ENCODE measurements at places on chromosomes 7 and 10.

- DNase-seq, result no peak
Measured at GRCh38 chr10:94889123-94889522, 49.3 kb upstream of the CYP2C9 start.

- DNase-seq, result no peak
Measured at GRCh38 chr7:93964813-93965212, 39.3 kb downstream of the BET1 start.

DNA sequence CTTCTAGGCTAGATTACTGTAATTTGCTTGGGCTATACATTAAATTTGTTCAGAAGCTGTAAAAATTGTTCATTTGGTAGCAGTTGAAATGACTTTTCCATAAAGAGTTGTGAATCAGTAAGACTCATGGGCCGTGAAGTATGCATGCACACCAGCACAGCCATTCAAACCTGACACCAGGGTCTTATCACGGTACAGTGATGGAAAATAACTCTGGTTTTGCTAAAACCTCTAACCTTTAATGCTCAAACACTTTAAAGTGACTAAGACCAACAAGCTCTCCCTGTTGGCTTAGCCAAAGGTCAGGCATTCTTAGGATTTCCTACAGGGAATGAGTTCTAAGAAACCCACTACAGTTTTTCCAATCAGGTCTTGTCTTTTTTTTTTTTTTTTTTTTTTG lies 11.5 kb downstream of the ARL3 start:
- no peak for DNase-seq

DNA sequence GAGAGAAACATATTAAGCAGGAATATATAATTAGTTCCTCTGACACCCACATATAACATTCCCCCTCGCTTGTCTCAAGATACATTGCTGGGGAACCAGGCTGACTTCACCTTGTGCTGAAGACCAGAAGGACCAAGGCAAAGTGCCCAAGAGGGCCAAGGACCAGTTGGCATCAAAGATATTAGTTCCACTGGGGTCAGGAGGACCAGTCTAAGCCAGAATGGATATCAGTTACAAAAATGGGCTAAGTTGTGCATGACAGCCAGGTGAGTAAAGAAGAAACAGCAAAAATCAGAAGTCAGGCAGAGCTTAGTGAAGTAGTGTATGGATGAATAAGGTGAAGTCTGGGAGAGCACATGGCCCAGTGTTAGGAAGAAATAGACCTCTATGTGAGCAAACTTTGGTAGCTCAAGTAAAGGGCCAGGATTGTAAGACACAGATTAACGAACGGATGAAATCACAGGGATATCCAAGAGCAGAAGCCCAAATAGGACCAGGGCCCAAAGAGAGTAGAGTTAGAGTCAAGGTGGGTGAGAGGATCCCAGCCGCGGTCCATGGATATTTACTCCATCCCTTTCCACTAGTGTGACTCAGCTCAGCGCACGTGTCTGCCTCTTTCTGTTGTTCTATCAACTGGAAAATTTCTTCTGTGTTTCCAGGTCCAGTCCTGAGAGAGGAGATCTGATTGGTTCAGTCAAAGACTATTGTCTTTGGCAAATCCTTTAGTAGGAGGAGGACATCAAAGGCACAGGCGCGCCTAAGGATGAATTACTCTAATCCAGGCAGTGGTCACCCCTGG lies 5.0 kb downstream of the CALD1 start:
- peak; percentile 46 for DNase-seq

DNA sequence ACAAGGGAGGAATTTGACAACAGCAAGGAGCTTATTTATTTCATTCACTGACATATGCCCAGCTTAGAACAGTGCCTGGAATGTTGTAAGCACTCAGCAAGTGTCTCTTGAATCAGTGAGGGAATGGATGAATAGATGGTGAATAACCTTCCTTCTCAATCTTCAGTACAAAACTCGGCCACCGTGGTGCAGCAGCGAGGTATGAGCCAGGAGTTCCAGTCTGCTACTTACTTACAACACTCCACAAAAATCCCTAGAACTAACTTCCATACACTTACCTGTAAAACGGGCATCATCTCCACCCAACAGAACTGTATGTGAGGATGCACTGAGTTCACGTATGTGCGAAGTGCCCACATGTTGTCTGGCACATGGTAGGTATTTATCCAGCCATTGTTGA lies 237.4 kb downstream of the WDR11 start:
- DNase-seq, result peak; percentile 65

GRCh38 chr7:140559410-140559809 lies 80.1 kb upstream of the MKRN1 start:
- DNase-seq, result no peak

- DNase-seq, result no peak
Measured at GRCh38 chr10:86730227-86730626, 26.2 kb upstream of the BMPR1A start.

GRCh38 chr7:155706376-155706775 lies 61.9 kb downstream of the RBM33 start:
- no peak for DNase-seq

DNA sequence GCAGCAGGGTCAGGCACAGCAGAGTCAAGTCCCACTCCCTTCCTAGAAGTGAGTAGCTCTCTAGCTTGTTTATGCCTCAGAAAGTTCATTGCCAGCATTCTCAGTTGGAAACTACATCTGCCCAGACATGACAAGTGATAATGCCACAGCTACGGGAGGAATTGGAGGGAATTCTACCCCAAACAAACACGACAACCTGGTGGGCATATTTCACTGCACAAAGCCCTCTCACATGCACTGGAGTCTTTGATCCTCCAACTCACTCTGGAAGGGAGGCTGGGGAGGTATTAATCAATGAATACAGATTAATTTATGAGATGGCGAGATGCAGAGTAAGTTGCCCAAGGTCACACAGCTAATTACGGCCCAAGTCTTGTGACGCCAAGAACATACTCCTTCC lies 126.0 kb upstream of the MGMT start:
- no peak for DNase-seq

DNA sequence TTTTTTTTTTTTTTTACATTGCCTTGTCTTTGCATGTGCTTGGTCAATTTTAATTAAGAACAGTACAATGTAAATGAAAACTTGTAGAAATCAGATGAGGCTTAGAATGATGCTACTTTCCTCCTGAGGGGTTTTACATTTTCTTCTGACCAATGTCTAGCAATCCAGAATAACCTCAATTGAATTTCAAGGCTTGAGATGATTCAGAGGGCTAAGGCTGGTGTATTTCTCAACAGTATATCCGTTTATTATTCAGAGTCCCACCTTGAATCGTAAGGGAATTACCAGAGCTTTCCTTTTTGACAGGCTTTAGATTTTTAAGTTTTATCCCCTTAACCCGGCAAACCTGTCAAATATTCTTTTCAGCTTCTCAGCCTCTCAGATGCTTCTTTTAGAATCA lies 231.2 kb upstream of the STK17A start:
- no peak for DNase-seq

GRCh38 chr7:5279734-5280133 lies 3.0 kb upstream of the SLC29A4 start:
- DNase-seq, result no peak

DNA sequence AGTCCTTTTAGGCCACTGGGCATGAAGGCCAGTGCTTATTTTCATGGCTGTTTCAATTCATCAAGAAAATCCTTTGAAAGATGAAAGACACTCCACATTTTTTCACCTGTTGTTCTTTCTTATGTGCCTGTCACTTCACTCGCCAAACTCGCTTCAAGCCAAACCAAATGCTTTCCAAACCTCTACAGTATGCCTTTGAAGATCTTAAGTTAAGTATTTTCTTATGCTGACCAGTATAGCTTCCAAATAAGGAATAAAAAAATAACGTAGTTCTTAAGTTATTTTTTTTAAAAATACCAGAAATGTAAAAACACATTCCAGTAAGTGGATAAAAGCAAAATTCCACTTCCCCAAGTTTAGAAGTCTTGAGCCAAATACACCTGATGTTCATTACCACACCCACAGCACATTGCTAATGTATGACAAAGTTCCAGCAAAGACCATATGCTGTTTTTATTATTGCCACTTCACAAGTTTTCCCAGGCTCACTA lies 186.1 kb downstream of the MTERF1 start:
- no peak for DNase-seq

GRCh38 chr7:94266238-94266644 lies 128.5 kb upstream of the COL1A2 start:
- no peak for DNase-seq

GRCh38 chr7:64541438-64542359 lies 21.2 kb downstream of the ZNF680 start:
- DNase-seq, result no peak

GRCh38 chr7:43456200-43456599 lies 126.7 kb upstream of the STK17A start:
- peak; percentile 40 for DNase-seq
